ENCODE measurements at places on chromosomes 7 and 10.
A peak's percentile ranks its signal among the peaks of the same experiment; 100 is the strongest.

GRCh38 chr7:32164341-32164996 lies 94.3 kb upstream of the PDE1C start:
- DNase-seq, result no peak

GRCh38 chr10:49512121-49512809 lies 26.7 kb downstream of the ERCC6 start:
- DNase-seq, result no peak

GRCh38 chr10:35194906-35195305 lies 68.3 kb downstream of the CREM start:
- DNase-seq, result peak; percentile 47

GRCh38 chr7:84183741-84184140 lies 10.8 kb downstream of the SEMA3A start:
- no peak for DNase-seq

GRCh38 chr7:144445590-144445989 lies 42.1 kb upstream of the NOBOX start:
- DNase-seq, result no peak

Measured in stimulated activated CD4-positive, alpha-beta T cell treated with anti-CD3 and anti-CD28 coated beads, Interleukin-2, amount 100 ng/mL, for 4 hours (primary cell).